ENCODE measurements at places on chromosomes 7 and 10.

GRCh38 chr10:42954766-42955492 is 121.9 kb upstream of the RET start:
- no peak for DNase-seq

- DNase-seq = no peak
These were observed 434.4 kb downstream of the TCERG1L start for GRCh38 chr10:130877126-130877525.

- DNase-seq = no peak
These were observed 8.1 kb upstream of the VDAC2 start for GRCh38 chr10:75202321-75203045.

- no peak for DNase-seq
These were observed 77.6 kb downstream of the VPS41 start for GRCh38 chr7:38831259-38831996.

- peak; percentile 36 for DNase-seq
These were observed 2.7 kb downstream of the IGFBP1 start for GRCh38 chr7:45890902-45891461.

GRCh38 chr10:76190634-76191270 is 759.3 kb downstream of the LRMDA start:
- DNase-seq = no peak

DNA sequence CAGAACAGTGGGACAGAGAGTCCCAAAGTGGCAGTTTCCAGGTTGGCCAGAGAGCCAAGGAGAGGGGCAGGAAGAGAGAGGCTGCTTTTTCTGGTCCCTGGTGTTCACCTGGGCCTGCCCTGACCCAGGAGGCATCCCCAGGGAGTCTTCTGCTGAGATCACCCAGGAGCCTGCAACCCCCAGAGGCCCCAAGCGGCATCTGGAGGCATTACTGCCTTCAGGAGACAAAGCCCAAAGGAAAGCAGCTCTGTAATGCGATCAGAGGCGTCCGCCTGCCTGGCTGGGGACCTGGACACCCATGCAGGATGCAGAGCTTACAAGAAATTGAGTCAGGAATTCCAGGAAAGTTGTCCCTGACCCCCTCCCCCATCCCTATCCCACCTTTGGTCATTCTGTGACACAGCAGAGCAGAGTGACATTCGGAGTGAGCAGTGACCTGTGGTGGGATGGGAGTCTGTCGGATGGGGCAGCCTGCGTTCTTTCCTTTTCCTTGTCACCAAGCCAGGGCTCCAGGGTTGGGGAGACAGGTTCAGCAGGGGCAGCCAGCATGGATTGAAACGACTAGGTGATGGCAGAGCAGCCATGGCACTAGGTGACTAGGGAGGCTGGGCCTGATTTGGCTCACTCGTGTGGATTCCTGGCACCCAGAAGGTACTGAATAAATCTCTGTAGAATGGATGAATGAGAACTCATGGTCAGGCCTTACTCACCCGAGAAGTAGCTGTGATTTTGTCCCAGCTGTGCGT is 10.4 kb downstream of the UNC5B start:
- no peak for DNase-seq

DNA sequence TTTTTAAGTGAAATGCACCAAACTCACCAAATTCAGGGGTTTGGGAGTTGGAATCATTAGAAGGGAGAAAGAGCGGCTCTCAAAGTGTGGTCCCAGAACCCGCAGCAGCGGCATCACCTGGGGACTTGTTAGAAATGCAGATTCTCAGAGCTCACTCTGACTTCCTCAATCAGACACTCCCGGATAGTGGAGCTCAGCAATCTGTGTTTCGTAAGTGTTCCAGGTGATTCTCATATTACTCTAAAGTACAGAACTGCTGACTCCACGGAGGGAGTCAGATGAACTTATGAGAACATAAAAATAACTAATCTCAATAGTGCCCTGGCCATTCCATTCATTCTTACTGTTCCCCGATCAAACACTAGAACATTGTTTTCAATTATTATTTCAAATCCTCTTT is 358.7 kb upstream of the MYO3A start:
- DNase-seq = no peak

DNA sequence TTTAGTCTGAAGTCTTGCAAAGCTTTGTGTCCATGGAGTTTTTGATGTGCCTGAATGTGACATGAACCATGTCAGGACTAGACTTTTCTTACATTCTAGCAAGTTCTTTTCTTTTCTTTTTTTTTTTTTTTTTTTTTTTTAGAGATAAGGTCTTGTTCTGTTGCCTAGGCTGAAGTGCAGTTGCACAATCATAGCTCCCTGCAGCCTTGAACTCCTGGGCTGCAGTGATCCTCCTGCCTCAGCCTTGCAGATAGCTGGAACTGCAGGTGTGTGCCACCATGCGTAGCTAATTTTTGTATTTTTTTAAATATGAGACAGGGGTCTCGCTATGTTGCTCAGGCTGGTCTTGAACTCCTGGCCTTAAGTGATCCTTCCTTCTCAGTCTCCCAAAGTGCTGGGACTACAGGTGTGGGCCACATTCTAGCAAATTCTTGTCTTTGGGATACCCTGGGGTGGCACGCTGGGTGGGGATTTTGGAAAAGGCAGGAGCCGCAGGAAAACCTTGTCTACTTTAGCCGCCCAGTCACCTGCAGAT is 152.8 kb downstream of the SVIL start:
- no peak for DNase-seq

- DNase-seq = peak; percentile 8
These were observed 104.5 kb downstream of the GRID1 start for GRCh38 chr10:86261941-86262687.

- no peak for DNase-seq
These were observed 49.5 kb downstream of the CREB3L2 start for GRCh38 chr7:137952426-137952805.

GRCh38 chr7:41878309-41879295 is 175.7 kb upstream of the INHBA start:
- DNase-seq = no peak

DNA sequence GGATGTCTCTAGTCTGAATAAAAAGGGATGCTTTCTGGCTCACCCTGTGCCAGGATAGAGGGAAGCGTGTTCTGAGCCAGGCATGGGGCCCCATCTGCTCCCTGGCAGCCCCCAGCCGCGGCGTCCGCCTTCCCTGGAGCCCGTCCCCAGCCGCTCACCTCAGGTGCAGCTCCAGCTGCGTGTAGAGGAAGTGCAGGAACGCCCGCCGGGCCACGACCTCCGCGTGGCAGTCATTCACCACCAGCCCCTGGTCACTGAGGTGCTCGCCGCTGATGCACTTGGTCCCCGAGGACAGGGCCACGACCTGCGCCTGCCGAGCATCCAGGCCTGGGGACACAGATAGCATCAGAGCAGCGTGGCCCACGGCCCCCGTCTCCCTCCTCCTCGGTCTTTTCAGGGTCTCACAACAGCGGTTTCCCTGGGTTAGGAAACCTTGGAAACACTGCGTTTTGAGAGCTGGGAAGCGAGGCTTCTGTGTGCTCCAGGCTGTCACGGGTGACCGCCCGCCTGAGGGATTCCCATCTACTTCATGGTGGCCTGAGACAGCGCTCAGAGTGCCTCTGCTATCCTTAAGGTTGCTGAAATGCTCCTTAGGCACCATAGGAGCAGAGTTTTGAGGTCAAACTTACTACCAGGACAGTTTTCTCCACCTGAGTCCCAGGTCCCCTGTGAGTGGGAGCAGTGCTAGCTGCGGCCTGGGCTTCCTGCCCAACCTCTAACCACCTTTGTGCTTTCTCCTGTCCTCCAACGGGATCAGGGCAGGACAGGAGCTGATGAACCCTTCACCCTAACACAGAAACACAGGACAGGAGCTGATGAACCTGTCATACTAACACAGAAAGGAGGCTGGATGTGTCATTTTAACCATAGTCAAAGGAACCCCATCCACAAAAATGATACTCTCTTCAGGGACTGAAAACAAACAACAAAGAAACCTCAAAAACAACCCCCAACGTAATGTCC is 186.1 kb downstream of the WDR37 start:
- no peak for DNase-seq

DNA sequence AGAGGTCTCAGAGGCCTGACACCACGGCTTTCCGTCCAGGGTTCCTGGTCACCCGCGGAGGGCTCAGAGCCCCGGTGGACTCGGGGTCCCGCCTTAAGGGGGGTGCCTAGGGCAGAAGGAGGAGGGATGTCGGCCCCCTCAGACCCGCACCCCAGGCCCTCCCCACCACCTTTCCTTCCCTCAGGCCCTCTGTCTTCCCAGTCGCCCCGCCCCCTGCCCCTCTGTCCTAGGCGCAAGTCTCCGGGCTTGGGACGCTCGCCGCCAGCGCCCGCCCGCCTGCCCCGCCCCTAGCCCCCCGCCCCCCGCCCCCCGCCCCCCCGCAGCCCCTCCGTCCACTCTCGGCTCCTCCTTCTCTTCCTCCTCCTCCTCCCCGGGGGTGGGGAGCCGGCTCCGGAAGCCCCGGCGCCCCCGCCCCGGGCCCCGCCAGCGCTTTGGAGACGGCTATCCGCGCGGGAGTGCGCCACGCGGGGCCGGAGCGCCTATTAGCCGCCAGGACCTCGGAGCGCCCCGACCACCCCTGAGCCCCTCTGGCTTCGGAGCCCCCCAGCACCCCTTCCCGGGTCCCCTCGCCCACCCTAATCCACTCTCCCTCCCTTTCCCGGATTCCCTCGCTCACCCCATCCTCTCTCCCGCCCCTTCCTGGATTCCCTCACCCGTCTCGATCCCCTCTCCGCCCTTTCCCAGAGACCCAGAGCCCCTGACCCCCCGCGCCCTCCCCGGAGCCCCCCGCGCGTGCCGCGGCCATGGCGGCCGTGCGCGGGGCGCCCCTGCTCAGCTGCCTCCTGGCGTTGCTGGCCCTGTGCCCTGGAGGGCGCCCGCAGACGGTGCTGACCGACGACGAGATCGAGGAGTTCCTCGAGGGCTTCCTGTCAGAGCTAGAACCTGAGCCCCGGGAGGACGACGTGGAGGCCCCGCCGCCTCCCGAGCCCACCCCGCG is at the start of gene AEBP1:
AEBP1 (plus strand) TSS at position 423 of the 937 bp plus-strand sequence; CDS start at position 744, 321 bp downstream.
- DNase-seq = peak; percentile 38

GRCh38 chr7:138258197-138258559 is 181.9 kb downstream of the AKR1D1 start:
- DNase-seq = peak; percentile 21

DNA sequence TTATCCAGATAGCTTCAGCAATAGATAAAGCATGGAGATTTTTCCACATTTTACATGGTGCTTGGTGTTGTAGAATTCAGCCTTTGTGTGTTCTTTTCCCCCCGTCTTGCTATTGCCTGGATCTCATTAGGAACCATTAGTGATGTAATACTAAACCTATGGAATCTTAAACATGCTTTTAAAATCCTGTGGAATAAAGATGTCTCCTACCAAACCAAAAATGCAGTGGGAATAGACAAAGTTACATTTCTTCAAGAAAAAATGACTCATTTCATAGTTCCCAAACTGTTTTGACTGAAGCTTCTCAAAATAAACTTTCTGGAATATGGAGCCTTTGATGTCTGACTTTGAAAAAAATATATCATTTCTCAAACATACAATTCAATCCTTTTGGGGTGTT is 44.0 kb downstream of the CALD1 start:
- DNase-seq = no peak
